ENCODE measurements at places on chromosomes 6 and 20.

DNA sequence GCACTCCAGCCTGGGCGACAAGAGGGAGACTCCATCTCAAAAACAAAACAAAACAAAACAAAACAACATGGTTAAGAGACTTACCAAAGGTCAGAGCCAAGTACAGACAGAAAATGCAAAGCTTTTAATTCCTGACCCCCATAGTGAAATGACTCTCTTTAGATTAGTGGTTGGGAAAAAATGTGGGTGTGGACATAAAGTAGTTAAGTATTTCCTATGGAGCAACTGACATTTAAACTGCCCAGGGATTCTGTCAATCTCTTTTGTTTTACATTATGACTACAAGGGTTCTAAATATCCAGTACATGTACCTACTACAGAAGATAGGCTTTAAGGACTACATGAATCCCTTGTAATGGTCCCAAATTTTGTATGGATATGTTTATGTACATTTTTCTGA, 75.1 kb downstream of the IRAK1BP1 start:
- no peak for DNase-seq

GRCh38 chr6:51107769-51108203, 289.1 kb downstream of the TFAP2B start:
- DNase-seq = no peak

DNA sequence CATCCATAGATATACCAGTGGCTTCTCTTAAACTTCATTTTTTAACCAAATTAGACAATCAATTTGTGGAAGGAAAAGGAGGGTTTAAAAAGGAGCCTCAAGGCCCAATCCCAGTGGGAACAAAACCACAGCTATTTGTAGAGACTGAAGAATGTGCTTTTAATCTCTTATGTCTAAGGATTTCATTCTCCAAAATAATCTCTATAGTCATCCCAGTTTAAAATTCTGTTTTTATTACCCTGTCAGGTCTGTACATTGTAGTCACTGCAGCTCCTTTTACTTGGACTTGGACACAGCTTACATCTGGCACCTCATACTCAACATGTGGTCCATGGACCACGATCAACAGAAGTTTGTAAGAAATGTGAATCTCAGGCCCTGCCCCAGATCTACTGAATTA, 152.1 kb upstream of the STMND1 start:
- DNase-seq = no peak

DNA sequence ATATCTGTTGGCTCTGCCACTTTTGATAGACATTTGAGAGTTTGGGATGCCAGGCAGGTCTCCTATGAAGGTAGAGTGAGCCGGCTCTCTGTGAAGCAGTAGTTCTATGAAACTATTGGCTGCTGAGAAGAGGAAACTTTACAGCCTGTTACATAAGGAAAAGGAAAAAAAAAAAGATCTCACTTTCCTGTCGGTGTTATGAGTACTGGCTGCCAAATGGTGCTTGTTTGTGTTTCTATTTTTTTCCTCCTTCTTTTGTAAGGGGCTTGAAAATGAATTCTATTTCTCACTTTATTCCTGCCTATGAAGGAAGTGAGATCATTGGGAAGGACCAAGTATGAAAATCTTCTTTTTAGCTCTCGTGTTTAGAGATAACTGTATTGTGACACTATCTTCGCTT, 73.1 kb upstream of the CLDN20 start:
- DNase-seq = no peak

- no peak for DNase-seq
Observed at GRCh38 chr6:12576389-12576788, 140.2 kb upstream of the PHACTR1 start.

DNA sequence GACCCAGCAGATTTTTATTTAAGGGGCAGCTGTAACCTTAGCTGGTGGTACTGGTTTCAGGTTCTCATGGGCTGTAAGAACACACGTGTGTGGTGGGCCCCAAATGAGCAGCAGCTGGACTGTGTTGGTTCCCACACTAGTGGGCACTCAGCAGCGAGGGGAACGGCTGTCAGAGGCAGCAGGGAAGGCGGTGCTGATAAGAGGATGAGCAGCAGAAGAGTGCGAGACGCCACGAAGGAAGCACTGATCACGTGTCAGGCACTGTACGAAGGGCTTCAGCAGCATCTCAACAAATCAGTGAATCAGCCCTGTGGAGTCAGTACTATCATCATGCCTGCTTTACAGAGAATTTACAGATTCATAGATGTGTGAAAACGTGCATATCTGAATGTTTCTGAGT, 41.0 kb upstream of the EMILIN3 start:
- no peak for DNase-seq

GRCh38 chr6:1765160-1765903, 155.6 kb downstream of the FOXC1 start:
- no peak for DNase-seq

GRCh38 chr20:62404112-62404665, 2.9 kb downstream of the CABLES2 start:
- no peak for DNase-seq

- DNase-seq = no peak
Observed at GRCh38 chr6:167572841-167573271, 248.0 kb downstream of the TTLL2 start.

- DNase-seq = no peak
Observed at GRCh38 chr6:117740605-117741004, 65.3 kb downstream of the NUS1 start.

- DNase-seq = no peak
Observed at GRCh38 chr6:61134028-61134427, 1152.0 kb downstream of the KHDRBS2 start.

GRCh38 chr6:144349690-144350527, 64.8 kb downstream of the UTRN start:
- DNase-seq = no peak

- DNase-seq = no peak
Observed at GRCh38 chr20:41848180-41848579, 230.0 kb upstream of the CHD6 start.

GRCh38 chr6:113642714-113643406, 214.3 kb upstream of the MARCKS start:
- no peak for DNase-seq

GRCh38 chr6:132698608-132699007, 15.2 kb downstream of the VNN1 start:
- no peak for DNase-seq

DNA sequence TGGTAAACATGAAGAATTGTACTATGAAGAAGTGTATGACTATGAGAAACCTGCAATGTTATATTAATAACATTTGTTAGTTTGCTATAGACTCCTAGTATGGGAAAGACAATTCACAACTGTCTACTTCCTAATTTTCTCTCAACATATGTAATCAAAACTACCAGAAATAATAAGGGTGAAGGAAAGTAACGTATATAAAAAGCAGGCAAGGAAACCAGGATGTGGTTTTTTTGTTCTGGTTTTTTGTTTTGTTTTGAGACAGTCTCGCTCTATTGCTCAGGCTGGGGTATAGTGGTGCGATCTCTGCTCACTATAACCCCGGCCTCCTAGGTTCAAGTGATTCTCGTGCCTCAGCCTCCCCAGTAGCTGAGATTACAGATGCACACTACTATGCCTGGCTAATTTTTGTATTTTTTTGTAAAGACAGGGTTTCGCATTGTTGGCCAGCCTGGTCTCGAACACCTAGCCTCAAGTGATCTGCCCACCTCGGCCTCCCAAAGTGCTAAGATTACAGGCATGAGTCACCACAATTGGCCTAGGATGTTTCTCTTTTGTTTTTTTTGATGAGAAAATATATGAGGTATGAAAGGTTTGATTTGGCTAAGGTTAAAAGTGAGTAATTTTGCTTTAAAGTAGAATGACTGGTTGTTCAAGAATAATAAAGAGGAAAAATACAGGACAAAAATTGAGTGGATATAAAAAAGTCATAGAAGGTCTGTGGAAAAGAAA, 83.1 kb downstream of the PTCHD4 start:
- no peak for DNase-seq

DNA sequence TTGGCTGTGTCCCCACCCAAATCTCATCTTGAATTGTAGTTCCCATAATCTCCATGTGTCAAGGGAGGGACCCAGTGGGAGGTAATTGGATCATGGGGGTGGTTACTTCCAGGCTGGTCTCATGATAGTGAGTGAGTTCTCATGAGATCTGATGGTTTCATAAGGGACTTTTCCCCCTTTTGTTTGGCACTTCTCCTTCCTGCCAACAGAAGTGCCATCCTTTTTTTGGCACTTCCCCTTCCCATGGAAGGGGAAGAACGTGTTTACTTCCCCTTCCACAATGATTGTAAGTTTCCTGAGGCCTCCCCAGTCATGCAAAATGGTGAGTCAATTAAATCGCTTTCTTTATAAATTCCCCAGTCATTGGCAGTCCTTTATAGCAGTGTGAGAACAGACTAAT, 18.0 kb upstream of the PI3 start:
- DNase-seq = no peak

GRCh38 chr20:6618051-6618450, 149.4 kb upstream of the BMP2 start:
- DNase-seq = no peak

DNA sequence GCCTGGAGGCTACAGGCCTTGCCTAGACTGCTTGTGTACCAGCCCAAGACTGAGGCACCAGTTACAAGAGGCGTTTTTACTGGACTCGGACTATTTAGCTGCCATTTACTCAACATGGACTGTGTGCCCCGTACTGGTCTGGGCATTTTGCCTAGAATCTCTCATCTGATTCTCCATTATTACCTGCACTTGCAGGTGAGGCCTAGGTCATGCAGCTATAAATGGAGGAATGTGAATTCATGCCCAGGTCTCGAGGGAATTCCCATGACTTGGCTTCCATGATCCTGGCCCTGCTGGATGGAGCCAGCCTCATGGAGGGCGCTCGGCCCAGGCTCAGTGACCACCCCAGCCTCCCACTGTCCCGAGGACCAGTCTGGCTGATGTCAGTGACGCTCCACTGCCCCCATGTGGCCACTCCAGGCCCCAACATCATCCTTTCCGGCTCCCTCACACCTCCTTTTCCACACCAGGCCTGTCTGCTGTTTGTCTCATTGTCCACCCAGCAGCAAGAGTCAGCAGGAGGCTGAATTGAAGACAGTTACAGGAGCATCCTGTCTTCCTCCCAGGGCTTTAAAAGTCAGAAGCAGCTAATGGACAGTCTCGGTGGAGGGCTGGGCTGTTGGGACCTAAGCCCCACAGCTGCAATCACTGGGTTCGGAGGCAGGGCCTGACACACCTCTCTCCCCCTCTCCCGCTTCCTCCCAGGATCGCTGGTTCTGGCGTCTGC, 8.7 kb downstream of the MMP24OS start:
- DNase-seq = peak; percentile 71

DNA sequence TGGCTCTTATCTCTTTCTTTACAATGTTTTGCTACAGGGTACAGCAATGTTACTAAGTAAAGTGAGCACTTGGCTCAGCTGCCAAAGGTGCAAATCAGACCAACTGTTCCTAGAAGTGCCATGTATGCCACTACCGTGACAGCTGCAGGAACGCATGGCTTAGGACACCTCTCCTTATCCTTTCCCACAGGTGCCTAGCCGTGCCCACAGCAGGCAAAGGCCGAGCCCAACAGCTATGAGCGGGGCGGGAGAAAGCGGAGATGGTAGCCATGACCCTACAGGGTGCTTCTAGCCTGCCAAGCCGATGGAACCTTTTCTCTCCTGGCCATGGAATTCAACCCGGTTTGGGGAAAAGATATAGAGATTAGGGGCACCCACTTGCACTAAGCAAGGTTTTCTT, 97.1 kb downstream of the FAXC start:
- DNase-seq = no peak

- no peak for DNase-seq
Observed at GRCh38 chr20:10342152-10342551, 91.9 kb downstream of the MKKS start.

- DNase-seq = no peak
Observed at GRCh38 chr6:139446138-139446715, 71.8 kb upstream of the CITED2 start.

DNA sequence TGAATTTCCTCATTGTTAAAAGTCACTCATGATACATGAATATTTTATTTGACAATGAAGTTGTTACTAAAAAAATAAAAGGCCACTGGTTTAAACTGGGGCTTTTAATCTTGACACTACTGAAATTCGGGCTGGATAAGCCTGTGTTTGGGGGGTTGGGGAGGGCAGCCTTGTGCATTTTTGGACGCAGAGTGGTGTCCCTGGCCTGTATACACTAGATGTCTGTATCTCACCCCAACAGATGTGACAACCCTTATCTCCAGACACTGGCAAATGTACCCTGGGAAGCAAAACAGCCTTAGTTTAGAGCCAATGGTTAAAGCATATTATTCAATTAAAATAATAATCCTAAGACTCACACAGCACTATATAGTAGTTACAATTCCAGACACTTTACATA, 24.8 kb downstream of the MAN1A1 start:
- DNase-seq = no peak

DNA sequence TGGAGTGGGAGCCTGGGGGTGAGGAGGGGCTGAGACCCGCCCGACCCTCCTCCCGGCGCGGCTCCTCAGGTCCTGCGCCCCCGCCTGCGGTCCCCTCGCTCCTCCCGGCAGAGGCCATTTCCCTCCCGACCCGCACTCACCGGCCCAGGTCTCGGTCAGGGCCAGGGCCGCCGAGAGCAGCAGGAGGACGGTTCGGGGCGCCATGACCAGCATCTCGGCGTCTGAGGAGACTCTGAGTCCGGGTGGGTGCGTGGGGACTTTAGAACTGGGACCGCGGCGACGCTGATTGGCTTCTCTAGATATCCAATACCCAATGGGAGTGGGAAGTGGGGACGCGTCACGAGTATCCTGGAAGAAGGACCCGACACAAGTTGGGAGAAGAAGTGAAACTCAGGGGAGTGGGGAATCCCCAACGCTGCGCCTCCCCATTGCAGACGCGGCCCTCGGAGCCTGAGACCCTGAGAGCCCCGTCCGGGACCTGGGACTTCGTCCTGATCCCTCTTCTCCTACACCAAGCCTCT, at the start of gene HLA-B:
Gene HLA-B (minus strand): TSS at position 234 of the 521 bp plus-strand sequence. CDS start 21 bp downstream, at position 213.
- DNase-seq = peak; percentile 68

DNA sequence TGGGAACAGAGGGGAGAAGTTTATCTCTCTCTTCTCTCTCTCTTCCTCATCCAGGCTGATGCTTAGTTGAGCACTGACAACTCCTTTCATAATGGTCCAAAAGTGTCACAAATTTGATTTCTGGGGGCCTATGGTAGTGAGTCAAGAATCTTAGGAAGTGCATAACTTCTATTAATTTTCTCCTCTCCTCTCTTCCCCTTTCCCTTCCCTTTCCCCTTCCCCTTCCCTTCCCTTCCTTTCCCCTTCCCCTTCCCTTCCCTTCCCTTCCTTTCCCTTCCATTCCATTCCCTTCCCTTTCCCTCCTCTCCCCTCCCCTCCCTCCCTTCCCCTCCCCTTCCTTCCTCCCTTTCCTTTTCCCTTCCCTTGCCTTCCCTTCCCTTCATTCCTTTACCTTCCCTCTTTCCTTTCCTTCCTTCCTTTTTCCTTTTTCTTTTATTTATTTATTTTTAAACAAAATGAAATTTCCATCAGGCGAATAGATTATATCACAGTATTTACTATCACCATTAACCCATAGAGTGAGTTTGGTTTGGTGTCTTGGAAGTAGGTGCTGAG, 56.9 kb upstream of the JAG1 start:
- no peak for DNase-seq
